ENCODE measurements at places on chromosomes 5 and 9.

DNA sequence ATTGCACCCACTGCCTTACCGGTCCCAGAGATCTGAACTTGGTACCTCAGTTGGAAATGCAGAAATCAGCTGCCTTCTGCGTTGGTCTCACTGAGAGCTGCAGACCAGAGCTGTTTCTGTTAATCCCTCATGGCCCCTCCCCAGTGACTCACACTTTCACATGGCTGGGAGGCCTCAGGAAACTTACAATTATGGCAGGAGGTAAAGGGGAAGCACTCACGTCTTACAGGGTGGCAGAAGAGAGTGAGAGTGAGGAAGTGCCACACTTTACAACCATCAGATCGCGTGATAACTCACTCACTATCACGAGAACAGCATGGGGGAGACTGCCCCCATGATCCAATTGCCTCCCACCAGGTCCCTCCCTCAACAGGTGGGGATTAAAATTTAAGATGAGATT lies 648.5 kb downstream of the MTRR start:
- no peak for DNase-seq

DNA sequence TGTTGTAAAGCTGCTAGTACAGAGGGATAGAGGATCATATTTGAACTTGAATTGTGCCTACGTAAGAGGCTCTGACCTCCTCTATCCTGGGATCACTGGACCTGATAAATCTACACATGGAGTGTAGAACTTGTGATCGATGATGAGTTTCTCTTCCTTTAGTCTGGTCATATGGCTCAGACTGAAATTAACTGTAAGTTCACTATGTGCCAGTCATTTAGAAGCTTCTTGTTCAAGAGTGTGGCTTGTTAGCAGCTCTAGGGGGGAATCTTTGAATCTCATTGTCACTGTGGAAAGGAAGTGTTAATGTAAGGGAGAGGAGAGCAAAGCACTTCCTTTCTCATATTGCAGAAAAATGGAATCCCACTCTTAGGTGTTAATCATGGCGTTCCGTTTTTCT lies 12.1 kb downstream of the ZBTB34 start:
- no peak for DNase-seq

GRCh38 chr9:18786196-18786595 lies 246.8 kb downstream of the SAXO1 start:
- DNase-seq = no peak

DNA sequence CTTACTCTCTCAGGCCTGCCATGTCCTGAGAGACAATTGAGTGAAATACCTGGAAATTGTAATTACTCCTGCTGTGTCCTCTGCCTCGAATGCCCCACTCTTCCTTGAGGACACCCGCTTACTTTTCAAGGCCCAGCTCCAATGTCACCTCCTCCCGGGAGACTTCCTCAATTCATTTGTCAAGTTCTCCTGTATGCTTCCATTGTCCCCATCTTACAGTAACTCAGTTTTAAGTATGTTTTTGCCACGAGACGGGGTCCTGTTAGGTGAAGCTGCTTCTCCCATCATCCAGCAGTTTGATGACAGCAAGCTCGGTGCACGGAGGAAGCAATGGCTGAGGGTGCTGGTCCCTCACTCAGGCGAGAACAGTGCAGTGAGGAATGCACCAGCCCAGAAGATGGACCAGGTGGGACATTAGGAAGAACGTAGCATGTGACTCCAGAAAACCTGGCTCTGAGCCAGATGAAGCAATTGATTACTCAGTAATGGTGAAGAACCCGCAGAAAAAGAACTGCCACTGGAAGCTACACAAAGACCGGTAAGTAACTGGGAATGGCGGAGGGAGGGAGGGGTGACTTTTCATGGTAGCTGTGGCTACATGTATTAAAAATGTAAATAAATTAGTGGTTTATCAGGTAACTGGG lies 274.8 kb downstream of the DENND1A start:
- DNase-seq = no peak
